ENCODE measurements at places on chromosomes 12 and 14.

DNA sequence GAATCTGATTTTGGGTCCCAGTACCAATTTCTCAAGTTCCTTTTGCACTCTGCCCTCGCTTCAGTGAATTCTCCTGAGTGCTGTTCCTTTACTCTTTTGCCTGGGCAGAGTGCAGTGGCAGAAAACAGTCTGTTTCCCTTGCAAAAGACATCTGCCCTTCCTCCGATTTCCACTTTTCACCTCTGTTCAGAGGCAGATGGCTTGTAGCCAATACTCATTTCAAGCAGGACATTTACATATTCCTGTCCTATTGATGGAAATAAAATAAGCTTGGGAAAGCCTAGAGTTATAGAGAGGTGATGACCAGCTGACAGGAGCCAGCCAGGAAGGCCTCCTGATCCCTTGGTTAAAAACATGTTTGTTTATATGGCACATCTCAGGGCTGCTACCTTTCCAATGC is 111.0 kb downstream of the SLC8A3 start:
- DNase-seq, result no peak

- no peak for DNase-seq
Observed at GRCh38 chr12:19183121-19183838, 53.7 kb downstream of the PLEKHA5 start.

DNA sequence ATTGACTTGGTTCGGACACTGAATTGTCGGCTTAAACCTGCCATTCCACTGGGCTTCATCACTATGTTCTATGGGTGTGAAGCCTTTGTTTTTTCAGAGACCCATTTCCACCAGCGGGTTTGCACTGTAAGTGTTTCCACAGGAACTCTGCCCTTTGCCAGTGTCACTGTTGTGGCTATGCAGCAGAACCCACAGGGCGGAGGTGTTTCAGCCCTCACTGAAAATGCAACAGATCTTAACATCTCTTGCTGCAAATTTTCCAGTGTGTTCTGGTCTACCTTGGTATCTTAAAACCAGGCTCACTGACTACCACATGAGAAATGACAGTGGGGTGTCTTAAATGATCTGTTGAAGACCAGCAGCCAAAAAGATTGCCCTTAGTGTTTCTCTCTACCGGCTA is 21.1 kb downstream of the PRKCH start:
- DNase-seq, result no peak

DNA sequence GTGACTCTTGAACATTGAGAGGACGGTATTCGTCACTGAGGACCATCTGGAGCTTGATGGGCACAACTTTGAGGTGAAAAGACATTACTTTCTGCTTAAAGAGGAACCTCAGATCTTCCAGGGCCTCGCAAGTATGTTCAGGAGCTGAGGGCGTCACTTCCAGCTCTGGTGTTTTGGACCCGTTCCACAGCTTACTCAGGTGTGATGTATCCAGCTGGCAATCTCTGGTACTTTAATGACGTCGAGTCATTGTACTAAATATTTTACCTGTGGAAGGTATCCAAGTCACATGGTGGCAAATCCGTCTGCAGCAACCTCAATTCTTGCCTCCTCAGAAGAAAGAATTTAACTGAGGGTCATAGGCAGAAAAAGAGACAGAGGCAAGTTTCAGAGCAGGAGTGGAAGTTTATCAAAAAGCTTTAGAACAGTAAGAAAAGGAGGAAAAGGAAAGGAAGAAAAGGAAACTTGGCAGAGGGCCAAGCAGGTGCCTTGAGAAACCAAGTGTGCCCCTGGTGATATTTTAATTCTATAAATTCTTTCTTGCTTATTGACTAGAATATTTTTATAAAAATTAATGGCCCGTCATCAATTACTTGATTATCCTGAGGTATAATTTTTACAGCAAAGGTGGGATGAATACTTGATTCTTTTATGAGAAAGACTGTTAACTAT is 250.6 kb downstream of the AEBP2 start:
- no peak for DNase-seq

GRCh38 chr12:116276652-116277466 is 634 bp downstream of the MED13L start:
- no peak for DNase-seq

- DNase-seq, result no peak
Observed at GRCh38 chr12:68972595-68972994, 39.6 kb upstream of the CPM start.

Measured in CMK (cell line).